ENCODE measurements at places on chromosomes 2 and 18. TPM values are rescaled to one million over a fixed set of nuclear protein-coding genes. Genes with fewer than 3 reads are reported as not detected.
A peak's percentile ranks its signal among the peaks of the same experiment; 100 is the strongest.

ERCC3 gene
- total RNA-seq = 40.1 TPM

FBXO48 gene
- total RNA-seq = 0.94 TPM

LRRC30 gene
- total RNA-seq = not detected

ARPC2 gene
- total RNA-seq = 717 TPM

IL1RL2 gene
- total RNA-seq = 2.6 TPM

CCNYL1 gene
- 20.5 TPM for total RNA-seq

TGFA gene
- total RNA-seq = 40.1 TPM

MARCO gene
- total RNA-seq = not detected

NT5DC4 gene
- not detected for total RNA-seq

ABHD3 gene
- 14.9 TPM for total RNA-seq

ACTG2 gene
- total RNA-seq = not detected

LTBP1 gene
- 43.9 TPM for total RNA-seq

PPM1B gene
- total RNA-seq = 15.3 TPM

CCDC102B gene
- total RNA-seq = 0.17 TPM

GCG gene
- total RNA-seq = not detected

TTL gene
- 60.9 TPM for total RNA-seq

- DNase-seq = no peak
Observed at GRCh38 chr2:85596026-85596333, 435 bp downstream of the RNF181 start.

DNA sequence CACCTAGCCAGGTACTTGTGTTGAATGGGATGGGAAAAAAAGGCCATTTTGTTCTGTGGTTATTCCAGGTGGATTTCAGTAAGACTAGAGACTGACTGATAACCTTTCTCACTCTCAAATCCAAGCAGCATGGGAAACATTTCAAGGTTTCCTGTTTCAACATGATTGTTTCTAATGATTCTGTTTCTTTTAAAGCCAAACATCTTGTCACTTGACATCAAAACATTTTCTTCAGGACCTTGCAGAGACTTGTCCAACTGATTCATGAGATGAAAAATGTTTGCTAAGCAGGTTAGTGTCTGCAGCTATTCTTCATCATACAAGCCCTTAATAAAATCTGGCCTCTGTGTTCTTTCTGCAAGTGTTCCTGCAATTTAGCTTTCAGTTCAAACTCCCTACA lies 456.5 kb upstream of the CWC22 start:
- DNase-seq = no peak

GRCh38 chr2:72117718-72118117 lies 29.9 kb downstream of the CYP26B1 start:
- no peak for DNase-seq

- no peak for DNase-seq
Observed at GRCh38 chr2:149561309-149561926, 26.2 kb downstream of the MMADHC start.

- DNase-seq = no peak
Observed at GRCh38 chr2:111694700-111695101, 189.3 kb downstream of the ANAPC1 start.

DNA sequence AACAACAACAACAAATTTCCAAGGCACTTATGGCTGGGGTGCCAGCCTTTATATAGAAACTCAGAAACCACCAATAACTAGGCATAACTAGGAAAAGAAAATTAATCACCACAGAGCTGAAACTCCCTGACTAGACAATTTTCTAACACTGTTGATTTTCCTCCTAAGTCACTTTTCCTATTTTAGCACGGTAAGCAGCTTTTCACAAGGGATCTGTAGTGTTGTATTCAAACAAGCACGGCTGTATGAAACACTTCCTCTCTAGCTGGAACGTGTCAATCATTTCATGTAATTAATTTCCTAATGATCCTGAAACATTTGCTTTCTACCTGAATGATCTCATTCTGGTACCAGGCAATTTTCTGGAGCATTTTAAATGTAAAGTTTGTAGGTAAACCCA lies 645.0 kb downstream of the IRS1 start:
- DNase-seq = no peak

DNA sequence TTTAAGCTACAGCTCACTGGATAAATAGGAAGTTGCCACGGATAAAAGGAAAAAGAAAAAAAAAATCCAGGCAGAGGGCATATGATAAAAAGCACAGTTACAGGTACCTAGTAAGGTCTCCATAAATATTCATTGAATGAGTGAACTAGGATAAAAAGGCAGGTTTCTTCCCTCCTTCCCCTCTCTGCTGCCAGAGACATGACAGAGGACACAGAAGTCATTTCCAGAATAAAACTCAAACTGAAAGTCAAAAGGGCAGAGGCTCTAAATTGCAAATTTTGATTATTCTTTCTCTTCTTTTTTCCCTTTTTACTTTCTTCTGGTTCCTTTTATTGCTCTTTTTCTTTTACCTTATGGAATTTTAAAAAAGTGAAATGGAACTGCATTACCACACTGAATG lies 7.7 kb downstream of the CD302 start:
- no peak for DNase-seq

DNA sequence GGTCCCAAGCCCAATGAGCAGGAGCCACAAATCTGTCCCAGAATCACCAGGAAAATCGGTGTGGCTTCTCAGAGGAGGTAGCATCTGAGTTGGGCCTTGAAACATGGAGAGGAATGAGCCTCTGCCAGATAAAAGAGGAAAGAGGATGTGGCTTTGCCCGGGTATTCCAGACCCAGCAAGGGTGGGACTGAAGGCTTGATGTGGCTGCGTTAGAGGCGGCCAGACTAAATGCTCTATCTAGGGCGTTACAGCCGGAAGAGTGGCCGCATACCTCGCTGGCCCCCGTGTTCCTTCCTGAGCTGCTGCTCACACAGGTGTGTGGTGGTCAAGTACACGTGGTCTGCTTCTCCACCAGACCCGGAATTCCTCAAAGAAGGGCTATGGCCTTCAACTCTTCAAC lies 33.9 kb upstream of the POMC start:
- no peak for DNase-seq

DNA sequence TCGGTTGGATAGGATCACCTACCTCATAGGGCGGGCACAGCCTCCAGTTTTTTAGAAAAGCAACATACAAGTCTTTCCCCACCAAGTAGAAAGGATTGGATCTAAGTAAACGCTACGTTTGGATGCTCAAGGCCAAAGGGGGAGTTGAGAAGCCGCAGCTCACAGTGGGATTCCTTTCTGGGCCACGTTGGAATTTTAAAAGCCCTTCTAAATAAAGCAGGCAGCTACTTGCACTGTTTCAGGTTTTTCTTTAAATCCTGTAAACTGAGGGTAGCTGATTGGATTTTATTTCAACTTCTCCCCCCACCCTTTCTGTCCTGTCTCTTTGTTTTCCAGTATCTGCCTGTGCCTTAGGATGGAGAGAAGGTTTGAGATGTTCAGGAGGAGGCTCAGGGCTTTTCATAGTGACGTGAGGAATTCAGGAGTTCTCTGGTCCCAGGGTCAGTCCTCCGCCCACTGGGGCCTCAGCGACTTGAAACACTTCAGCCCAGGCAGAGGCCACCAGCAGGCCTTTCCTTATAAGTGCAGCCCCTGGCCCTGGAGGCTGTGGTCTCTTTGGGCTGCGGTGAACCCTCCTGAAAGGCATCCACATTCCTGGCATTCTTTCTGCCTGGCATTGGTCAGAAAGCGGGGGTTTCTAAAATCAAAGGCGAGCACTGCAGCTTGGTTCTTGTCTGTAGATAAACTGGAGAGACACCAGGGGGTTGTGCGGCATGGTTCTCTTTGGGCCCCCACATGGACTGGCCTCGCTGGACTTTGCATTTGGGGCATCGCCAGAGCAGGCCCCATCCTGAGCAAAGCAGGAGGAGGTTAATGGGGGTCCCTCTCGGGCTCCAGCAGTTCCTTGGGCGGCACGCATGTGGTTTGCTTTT lies 44.5 kb downstream of the SH3BP4 start:
- DNase-seq = no peak

DNA sequence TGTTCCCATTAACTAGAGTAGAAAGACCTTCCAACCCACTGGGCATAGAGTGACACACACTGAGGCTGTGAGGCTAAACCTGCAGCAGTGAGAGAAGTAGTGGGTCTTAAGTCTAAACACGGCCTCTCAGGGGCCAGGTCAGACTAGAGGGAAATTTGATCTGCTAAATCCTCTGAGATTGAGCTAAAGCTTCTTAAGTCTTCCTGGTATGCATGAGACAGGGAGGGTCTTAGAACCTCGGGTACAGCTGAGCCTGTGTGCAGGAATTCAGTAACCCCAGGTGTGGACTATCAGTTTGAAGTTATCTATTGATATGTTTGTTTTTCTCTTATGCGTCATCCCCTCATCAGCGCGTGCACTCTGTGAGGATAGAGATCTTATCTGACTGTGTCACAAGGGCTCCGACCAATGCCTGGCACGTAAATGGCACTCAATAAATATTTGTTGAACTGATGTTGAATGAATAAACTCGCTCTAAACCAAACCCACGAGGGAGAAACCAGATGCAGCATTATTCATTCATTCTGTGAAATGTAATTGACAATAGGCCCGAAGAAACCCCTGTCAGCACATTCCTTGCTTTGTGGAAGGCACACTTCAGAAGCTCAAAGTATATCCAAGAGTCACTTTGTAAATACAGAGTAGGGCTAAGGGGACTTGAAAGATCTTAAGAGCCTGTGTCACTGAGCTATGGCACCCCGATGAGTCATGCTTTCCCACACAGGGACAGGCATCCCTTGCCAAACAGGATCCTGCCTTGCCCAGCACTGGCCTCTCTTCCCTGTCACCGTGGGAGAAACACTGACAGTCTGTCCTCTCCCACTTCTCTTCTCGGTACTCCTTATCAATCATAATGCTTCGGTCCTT lies 21.7 kb upstream of the RAB10 start:
- DNase-seq = no peak

- no peak for DNase-seq
Observed at GRCh38 chr2:133393895-133394294, 174.4 kb downstream of the NCKAP5 start.

DNA sequence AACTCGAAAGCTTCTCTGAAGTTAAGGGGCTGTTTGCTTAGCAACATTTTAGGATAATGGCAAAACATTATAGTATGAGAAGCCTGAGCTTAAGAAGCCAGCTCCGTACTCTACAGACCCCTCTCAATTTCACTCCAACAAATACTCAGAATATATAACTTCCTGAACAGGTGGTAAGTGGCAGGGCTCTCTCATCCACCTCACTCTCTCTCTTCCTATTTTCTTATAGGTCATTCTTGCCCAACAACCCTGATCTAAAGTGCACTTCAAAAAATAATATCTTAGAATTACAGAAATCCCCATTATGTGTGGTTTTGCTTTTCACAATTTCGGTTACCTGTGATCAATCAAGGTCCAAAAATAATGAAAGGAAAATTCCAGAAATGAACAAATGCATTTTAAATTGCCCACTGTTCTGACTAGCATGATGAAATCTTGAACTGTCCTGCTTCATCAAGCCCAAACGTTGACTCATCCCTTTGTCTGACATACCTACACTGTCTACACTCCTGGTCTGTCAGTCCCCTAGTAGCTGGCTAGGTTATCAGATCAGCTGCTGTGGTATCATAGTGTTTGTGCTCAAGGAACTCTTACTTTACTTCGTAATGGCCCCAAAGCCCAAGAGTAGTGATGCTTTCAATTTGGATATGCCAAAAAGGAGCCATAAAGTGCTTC lies 122.8 kb upstream of the COL5A2 start:
- peak; percentile 58 for DNase-seq

GRCh38 chr18:10201659-10202058 lies 252.8 kb upstream of the APCDD1 start:
- no peak for DNase-seq

GRCh38 chr2:9809448-9810088 lies 33.7 kb upstream of the TAF1B start:
- DNase-seq = no peak

GRCh38 chr18:49277395-49278036 lies 182.9 kb downstream of the DYM start:
- no peak for DNase-seq

GRCh38 chr2:205683502-205684367 lies 1.4 kb downstream of the NRP2 start:
- no peak for DNase-seq

- no peak for DNase-seq
Observed at GRCh38 chr2:118878531-118879149, 31.2 kb upstream of the EN1 start.

GRCh38 chr2:240581811-240582210 lies 4.7 kb upstream of the CAPN10 start:
- no peak for DNase-seq

- DNase-seq = no peak
Observed at GRCh38 chr18:57404345-57404744, 30.8 kb upstream of the ONECUT2 start.

DNA sequence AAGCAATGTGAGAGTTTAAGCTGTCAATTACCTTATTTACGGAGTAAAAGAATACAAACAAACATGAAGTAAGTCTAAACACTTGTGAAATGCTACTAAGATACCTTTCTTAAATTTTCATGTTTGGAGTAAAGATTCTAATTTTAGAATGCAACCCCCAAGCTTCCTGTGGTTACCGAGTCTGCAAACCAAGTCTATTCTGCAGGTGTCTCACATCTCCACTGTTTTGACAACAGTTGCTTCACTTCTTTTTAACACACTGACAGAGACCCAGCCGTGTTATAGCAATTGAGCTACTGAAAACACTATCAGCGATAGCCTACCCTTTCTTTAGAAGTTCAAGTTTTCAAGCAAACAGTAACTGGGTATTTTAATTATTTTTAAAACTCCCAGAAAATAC lies 608.3 kb downstream of the ERBB4 start:
- no peak for DNase-seq

DNA sequence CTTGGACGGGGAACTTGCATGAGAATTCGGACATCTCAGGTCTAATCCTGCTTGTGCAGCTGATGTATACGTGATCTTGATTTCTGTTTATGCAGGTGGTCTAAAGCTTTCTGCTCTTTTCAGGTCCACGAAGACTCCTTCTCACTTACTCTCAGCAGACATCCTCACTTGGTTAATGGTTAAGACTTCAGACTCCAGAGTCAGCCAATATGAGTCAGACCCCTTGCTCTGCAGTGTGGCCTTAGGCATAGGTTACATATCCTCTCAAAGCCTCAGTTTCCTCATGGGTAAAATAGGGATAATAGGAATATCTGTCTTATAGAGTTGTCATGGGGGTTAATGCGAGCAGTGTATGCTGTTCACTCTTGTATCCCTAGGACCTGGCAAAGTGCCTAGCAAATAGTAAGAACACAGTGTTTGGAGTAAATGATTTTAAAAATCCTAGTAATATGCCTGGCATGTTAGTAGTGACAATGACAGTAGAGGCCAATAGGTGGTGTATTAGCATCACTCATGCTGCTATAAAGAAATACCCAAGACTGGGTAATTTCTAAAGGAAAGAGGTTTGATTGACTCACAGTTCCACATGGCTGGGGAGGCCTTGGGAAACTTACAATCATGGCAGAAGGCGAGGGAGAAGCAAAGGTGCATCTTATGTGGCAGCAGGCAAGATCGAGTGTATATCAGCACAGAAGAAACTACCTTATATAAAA lies 42.3 kb downstream of the XRCC5 start:
- peak; percentile 52 for DNase-seq

GRCh38 chr2:16626997-16627605 lies 38.5 kb downstream of the CYRIA start:
- no peak for DNase-seq

DNA sequence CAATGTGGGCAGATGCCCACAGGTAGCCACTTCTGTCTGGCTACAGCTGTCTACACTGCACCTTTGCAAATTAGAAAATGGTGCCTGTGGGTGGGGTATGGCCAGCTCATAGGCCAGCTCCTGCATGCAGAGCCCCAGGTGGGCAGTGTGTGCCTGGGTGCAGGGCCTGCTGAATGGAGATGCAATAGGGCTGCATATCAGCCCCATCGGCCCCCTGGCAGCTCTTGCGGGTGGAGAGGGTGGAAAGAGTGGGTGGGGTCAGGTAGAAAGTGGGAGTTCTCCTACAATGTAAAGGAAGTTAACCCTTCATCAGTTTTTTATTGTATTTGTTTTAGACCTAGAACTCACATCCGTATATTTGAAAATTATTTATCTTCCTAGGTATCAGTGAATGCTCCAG lies 37.1 kb downstream of the FBLN7 start:
- no peak for DNase-seq
